ENCODE measurements at places on chromosomes 6 and 20. TPM values are rescaled to one million over a fixed set of nuclear protein-coding genes. Genes with fewer than 3 reads are reported as not detected.

- no peak for DNase-seq
These were observed 127.0 kb downstream of the SGK1 start for GRCh38 chr6:134190883-134191282.

GRCh38 chr6:160069050-160069454 is 52.6 kb upstream of the SLC22A1 start:
- no peak for DNase-seq

GRCh38 chr6:7144872-7145584 is 37.3 kb downstream of the RREB1 start:
- DNase-seq, result no peak

GRCh38 chr6:122077603-122078002 is 321.8 kb upstream of the HSF2 start:
- DNase-seq, result no peak

GRCh38 chr20:33606118-33606771 is 55.9 kb upstream of the C20orf144 start:
- DNase-seq, result no peak

GRCh38 chr20:34954904-34955230 is 739 bp downstream of the GSS start:
- peak; percentile 20 for DNase-seq

- DNase-seq, result no peak
These were observed 87.5 kb downstream of the ZFP64 start for GRCh38 chr20:52103913-52104545.

GRCh38 chr6:24991810-24992467 is 56.2 kb upstream of the RIPOR2 start:
- peak; percentile 59 for DNase-seq

- peak; percentile 71 for DNase-seq
These were observed 22.2 kb downstream of the BANF2 start for GRCh38 chr20:17721802-17722486.

- DNase-seq, result peak; percentile 27
These were observed 97.5 kb downstream of the ZMYND8 start for GRCh38 chr20:47258745-47259695.

DNA sequence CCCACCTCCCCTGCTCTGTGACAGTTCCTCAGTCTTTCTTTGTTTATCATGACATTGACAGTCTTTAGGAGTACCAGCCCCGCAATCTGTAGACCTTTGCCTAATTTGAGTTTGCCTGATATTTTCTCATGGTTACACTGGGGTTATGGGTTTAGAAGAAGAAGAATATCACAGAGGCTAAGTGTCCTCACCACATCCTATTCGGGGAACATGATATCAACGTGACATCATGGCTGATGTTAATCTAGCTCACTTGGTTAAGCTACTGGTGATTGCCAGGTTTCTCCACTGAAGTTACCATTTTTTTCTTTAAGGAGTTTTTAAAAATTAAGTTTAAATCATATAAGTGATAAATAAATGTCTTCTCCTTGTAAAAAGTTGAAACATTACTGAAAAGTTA is 127.5 kb downstream of the CEP57L1 start:
- no peak for DNase-seq

DNA sequence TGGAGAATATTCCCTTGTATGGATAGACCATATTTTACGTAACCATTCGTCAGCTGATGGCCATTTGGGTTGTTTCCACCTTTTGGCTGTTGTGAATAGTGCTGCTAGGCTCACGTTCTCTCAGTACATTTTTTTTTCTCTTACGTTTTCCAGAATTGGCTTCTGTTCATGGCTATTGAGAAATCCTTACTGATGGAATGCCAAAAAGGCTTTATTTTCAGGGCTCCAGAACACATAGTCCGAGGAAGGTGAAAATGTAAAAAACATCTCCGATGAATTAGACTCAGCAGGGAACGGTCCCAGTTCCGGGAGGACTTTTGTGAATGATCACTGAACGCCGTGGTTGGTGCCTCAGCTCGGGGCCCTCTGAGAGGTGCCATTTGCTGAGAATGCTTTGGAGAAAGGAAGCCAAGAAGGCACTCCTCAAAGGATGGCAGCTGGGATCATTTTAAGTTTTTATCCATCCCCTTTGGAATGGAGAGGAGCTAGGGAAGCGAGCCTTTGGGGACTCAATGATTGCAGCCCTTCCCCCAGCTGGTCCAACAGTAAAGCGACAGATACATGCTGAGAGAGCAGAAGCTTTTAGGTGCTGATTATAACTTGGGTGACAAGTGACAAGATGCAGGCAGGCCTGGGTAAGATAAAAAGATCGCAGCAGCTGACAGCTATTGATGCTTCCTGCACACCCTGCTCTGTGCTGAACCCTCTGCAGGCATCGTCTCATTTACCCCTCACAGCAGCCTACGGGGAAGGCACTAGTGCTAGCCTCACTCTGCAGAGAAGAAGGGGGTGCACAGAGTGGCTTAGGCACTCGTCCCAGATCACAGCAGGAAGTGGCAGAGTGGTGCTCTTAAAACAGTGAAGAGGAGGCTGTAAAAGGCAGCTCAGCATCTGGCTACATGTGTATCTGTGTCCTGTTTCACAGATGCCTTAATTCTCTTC is 133.4 kb upstream of the KCNG1 start:
- DNase-seq, result no peak

GRCh38 chr6:49565855-49566254 is 15.4 kb downstream of the C6orf141 start:
- DNase-seq, result no peak

DNA sequence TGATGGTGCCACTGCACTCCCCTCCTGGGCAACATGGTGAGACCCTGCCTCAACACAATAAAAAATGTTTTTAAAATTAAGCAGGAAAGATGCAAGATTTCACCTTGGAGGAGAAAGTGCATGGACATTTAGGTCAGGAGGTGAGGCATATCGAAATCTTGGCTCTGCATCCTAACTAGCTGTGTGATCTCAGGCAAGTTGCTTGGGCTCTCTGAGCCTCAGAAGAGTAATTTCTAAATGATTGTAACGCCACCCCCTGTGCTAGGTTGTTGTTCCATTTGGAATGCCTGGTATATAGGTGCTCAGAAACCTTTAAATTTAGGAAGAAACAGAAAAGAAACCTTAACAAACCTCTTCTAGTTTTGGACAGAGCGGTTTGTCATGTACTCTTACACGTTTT is 35.9 kb upstream of the C20orf144 start:
- DNase-seq, result no peak

- no peak for DNase-seq
These were observed 1137.0 kb downstream of the HACE1 start for GRCh38 chr6:103722683-103723082.

GRCh38 chr6:44256775-44257024 is 628 bp downstream of the SLC35B2 start:
- DNase-seq, result no peak

DNA sequence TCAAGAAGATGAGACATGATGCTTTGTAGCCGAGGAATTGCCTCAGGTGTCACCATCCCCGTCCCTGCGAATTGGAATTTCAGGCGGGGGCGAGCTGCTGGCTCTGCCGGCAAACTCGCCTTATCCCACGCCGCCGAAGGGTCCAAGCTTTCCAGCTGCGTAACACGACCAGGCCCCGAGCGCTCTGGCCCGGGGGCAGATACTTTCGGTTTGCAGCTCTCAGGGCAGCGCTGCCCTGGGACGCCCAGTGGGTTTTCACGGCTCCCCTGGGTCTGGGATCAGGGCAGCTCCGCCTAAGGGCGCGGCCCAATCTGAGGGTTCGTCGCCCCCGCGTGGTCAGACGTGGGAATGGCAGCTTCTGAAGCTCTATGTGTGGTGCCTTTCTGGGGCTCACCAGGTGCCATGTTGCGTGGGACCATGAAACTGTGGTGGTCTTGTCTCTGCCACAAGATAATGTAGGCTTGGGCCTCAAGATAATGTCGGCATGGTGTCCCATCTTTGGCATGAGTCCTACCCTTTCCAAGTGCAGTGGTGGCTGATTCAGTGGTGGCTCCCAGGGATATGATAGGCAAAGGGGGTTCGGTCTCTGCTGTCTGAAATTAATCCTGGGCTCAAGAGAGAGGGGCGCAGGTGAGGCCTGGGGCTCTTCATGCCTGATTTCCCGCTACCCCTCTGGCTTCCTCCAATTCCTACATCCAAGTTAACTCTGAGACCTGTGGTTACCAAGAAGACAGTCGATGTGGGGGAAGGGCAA is 21.0 kb downstream of the PIGT start:
- DNase-seq, result peak; percentile 90

GRCh38 chr6:130029163-130029562 is 10.8 kb downstream of the L3MBTL3 start:
- DNase-seq, result no peak

GRCh38 chr20:35497780-35498189 is 31.7 kb downstream of the C20orf173 start:
- DNase-seq, result peak; percentile 41

DNA sequence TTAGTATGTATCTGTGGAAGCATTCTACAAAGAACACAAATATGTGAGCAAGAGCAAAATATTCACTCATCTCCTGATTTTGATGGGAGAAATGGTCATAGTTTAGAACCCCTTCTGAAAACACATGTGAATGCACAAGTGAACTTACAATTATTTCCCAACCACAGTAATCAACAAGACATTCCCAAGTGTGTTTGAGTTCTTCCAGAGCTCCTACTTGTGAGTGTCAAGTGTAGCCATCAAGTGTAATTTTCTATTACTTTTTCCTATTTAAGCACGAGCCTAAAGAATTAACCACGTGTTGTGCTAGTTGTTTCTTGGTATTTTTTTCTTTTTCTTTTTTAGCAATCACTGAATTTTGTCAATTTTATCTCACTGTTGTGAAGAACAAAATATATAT is 402.3 kb downstream of the NKAIN2 start:
- DNase-seq, result no peak

- peak; percentile 49 for DNase-seq
These were observed 75.3 kb downstream of the SLC23A2 start for GRCh38 chr20:4925842-4926530.

GRCh38 chr6:156344491-156344890 is 432.7 kb upstream of the ARID1B start:
- no peak for DNase-seq

GRCh38 chr6:85865420-85866369 is 223.0 kb upstream of the SYNCRIP start:
- DNase-seq, result peak; percentile 39

DNA sequence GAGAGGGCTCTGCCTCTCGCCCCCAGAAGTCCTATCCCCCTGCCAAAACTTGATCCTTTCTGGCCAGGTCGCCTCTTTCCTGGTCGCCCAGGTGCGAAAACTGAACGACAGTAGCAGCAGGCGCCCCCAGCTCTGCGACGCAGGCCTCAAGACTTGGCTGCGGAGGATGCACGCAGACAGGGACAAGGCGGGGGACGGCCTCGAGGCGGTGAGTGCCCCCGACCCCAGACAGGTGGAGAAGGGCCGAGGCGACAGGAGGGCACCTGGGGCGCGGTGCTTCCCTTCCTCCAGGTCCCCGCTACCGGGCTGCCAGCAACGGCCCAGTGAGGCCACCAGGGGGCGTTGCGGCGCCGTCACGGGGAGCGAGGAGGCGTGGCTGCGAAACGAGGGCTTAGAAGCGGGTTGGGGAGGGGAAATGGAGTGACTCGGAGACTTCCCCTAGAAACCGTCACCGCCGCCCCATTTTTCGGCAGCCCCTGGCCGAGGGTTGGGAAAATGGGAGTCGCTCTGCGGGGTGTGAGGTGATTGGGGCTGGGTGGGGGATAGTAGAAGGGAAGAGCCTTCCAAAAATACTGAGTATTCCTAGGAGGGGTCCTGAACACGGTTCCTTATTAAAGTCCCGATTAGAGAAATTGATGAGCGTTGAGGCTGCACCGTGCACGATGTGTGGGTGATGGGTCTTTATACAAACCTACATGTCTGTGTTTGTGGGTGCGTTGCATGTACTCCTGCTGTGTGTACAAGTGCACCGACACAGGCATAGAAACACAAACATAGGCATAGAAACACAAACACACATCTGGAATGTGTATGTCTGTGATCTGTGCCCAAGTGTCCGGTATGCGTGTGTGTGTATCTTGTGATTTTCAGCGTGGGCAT is 44.6 kb downstream of the ARHGAP40 start:
- peak; percentile 76 for DNase-seq

- peak; percentile 67 for DNase-seq
These were observed 5.5 kb upstream of the SOX4 start for GRCh38 chr6:21587961-21588480.

WFDC10B gene
- total RNA-seq, result not detected

PLA2G7 gene
- total RNA-seq, result 0.78 TPM

DEFB124 gene
- not detected for total RNA-seq

PKIB gene
- total RNA-seq, result not detected

CASS4 gene
- total RNA-seq, result not detected

CST4 gene
- total RNA-seq, result not detected

CLIC5 gene
- total RNA-seq, result 3.3 TPM

SYTL3 gene
- total RNA-seq, result 1.3 TPM

SLC35D3 gene
- not detected for total RNA-seq

C4B gene
- total RNA-seq, result 57.7 TPM

OVOL2 gene
- 3.6 TPM for total RNA-seq
